ENCODE measurements at places on chromosomes 12 and 14. TPM values are rescaled to one million over a fixed set of nuclear protein-coding genes. Genes with fewer than 3 reads are reported as not detected.
A peak's percentile ranks its signal among the peaks of the same experiment; 100 is the strongest.

DNA sequence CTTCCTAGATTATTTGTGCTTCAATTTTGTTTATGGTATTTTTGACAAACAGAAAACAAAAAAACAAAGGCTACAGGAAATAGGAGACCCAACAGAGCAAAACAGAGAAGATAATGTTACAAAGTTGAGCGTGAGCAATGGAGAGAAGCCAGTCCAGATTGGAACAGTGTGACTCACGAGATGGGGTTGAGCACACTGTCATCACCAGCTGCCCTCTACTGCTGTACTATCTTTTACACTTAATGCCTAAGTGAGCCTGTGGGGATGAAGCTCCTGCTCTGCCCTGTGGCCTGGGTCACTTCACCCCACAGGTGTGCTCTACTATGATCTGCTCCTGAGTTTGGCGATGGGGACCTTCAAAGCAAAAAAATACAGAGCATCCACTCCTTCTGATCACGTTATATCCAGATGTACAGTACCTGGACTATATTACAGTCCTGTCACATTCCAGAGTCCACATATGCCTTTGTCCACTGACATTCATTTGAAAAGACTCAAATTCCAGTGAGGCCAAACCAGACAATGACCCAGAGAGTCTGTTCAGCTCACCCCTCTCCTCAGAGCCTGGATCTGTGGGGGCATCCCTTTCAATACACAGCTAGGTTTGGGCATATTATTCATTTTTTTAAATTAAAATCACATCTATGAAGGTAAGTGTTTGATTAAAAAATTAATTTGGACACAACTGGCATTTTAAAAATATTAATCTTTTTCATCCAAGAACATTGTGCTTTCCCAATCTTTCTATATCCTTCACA lies 4.4 kb downstream of the IPO8 start:
- no peak overlapping the region for H3K27ac ChIP-seq
- no peak overlapping the region for H3K4me3 ChIP-seq
- no peaks in the 10 kb centered on the region for H3K36me3 ChIP-seq
- H3K4me1 ChIP-seq, result peaks cover 41% of the 10 kb centered on the region

GRCh38 chr12:89844539-89844938 lies 135.9 kb upstream of the ATP2B1 start:
- no peak overlapping the region for H3K4me3 ChIP-seq
- H3K27ac ChIP-seq, result no peak overlapping the region
- no peak for DNase-seq
- no peaks in the 10 kb centered on the region for H3K27me3 ChIP-seq

- H3K4me1 ChIP-seq, result peaks cover 37% of the 10 kb centered on the region
- peak overlapping the region; percentile 69 for H3K4me3 ChIP-seq
- H3K36me3 ChIP-seq, result no peaks in the 10 kb centered on the region
- H3K27ac ChIP-seq, result no peak overlapping the region
These were observed 4.9 kb downstream of the AMN start for GRCh38 chr14:102927346-102927877.

DNA sequence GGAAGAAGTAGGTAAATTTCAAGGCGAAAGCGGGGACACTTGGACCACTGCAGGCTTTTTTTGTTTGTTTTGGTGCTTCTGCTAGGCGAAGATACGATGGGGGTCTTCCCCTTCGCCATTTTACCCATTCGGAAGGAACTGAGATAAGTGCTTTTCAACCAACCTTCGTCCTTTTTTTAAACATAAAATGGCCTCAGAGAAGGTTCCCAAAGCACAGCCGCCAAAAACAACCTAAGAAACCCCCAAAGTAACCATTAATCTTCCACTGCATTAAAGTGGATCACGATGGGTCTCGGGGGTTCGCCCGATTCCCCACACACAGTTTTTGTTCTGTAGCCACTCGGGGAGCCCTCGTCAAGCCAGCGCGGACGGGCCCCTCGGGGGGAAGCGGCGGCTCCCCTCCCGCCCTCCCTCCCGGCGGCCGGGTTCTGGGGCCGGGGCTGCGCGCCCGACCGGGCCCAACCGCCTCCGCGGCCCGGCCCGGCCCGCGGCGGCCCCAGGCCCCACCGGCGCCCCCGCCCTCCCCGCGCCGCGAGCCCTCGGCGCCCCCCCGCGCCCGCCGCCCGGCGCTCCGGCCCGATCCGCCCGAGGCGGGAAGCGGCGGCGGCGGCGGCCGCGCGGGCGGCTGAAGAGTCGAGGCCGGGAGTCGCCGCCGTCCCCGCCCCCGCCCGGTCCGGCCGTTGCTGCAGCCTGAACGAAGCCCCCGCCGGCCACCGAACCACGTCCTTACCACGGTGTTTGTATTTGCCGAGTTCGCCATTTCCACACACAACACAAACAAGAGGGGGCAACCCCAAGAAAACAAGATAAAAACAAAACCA lies 790 bp downstream of the GTF2A1 start:
- no peaks in the 10 kb centered on the region for H3K27me3 ChIP-seq
- H3K27ac ChIP-seq, result peak overlapping the region; percentile 96
- H3K36me3 ChIP-seq, result peaks cover 9% of the 10 kb centered on the region
- no peak for DNase-seq
- peak overlapping the region; percentile 94 for H3K4me3 ChIP-seq

The TGM1 gene
- not detected for total RNA-seq

The GLIPR1L1 gene
- total RNA-seq, result not detected
